ENCODE measurements at places on chromosomes 7 and 10.

- DNase-seq = no peak
These were observed 255.8 kb downstream of the TWIST1 start for GRCh38 chr7:18861514-18862118.

GRCh38 chr10:29181936-29182335, 106.9 kb upstream of the LYZL1 start:
- no peak for DNase-seq

GRCh38 chr7:20226860-20227259, 9.7 kb upstream of the MACC1 start:
- no peak for DNase-seq

- DNase-seq = no peak
These were observed 123.9 kb downstream of the TNS3 start for GRCh38 chr7:47458057-47458456.

DNA sequence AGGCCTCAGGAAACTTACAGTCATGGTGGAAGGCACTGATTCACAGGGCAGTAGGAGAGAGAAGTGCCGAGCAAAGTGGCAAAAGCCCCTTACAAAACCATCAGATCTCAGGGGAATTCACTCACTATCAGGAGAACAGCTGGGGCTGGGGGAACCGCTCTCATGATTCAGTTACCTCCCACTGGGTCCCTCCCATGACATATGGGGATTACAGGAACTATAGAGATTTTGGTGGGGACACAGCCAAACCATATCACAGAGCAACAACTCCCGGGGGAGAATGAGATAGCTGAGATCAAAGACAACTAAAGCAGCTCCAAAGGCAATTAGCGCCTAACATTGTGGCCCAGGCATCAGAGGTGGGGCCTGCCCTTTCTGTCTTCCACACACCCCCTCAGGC, 85.4 kb upstream of the VOPP1 start:
- no peak for DNase-seq

DNA sequence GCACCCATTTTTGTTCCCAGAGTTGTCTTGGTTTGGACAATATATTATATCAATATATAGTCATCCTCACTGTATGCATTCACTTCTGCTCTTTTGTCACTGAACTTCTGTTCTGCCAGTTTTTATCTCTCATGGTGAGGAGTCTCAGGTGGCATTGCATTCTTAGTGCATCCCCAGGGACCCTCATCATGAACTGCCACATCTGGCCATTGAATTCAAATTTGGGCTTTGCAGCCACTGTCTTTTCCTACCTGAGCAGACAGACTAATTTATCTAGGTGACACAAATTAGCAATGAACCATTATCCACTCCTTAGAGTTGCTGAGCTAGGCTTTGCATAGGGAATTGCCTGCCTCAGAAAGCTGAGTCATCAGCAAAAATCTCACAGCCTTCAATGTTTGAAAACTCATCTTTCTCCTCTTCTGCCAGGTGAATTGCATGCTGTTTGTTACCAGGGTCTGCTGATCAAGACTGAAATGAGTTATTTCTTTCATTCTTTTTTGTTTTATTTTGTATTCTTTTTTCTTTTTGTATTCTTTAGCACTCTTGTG, 316.8 kb upstream of the MTPN start:
- no peak for DNase-seq

All from B cell (primary cell).